NCI-H1694 treated with DMSO at 0.1 percent for 48 hours (cell line): ENCODE measurements at places on chromosomes 3 and 15.

- DNase-seq, result no peak
These were observed 291.2 kb upstream of the KCNMB2 start for GRCh38 chr3:178244733-178245709.

GRCh38 chr3:57978316-57978715 lies 29.9 kb upstream of the FLNB start:
- no peak for DNase-seq

DNA sequence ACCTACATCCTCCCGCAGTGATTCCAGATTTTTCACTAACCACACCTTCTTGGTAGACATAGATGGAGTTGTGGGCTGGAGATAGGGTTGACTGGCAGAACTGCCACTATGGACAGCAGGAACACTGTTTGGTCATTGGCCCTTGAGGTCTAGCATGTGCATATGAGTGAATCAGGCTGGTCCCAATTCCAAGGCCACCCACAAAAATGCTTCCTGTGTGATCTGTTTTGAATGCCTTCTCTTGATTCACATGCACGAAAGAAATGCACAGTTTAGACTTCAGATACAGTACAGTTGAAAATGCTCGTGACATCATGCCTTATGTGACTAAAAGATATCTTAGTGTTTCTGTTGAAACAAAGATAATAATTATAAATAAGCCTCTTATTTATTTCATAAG lies 285.8 kb upstream of the SEMA6D start:
- no peak for DNase-seq

DNA sequence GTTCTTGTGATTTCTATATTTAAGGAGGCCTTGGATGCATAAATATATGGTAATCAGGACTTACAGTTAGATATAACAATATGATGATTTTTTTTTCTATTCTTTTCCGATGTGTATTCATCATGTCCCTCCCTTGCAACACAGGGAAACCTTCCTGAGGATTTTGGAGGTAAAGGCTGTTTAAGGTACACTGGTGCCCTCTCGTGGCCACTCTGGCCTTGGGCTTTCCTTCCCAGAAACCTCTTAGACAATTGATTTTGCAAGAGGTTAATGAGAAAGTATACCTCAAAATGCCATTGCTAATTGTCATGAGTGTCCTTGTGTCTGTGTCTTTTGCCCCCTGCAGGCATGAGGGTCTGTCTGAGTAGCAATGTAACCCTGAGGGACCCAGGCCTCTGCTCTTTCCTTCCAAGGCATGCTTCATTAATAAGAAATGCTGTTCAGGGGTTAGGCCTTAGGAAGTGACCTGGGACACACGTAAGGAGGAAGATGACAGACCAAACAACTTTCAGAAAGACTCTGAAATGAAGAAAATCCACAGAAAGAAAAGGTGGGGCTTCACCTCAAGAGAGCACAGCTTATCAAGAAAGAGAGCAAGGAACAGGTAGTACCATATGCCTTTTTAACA lies 70.3 kb upstream of the PPP2R3A start:
- peak; percentile 78 for DNase-seq

DNA sequence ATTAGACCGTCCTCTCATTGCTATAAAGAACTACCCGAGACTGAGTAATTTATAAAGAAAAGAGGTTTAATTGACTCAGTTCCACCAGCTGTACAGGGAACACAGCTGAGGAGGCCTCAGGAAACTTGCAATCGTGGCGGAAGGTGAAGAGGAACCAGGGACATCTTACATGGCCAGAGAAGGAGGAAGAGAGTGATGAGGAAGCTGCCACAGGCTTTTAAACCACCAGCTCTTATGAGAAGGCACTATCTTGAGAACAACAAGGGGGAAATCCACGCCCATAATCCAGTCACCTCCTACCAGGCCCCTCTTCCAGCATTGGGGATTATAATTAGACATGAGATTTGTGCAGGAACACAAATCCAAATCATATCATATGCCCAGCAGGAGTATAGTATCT lies 138.5 kb downstream of the ALCAM start:
- no peak for DNase-seq

DNA sequence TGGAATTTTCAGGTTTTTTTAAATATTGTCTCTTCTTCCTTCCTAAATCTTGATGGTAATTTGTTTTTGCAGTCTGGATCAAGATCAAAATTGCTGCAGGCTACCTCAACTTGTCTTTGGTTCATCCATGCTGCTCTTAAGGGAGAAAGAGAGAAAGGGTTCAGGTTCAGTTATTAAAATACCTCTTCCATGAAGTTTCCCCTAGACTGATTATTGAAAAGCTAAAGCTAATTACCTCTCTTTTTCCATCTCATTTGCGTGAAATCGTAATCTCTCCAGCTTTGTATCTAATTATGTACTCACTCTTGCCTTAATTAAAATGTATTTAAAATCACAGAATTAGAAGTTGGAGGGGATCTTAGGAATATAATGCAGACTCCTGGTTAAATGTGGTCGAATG lies 52.7 kb downstream of the SLC28A2 start:
- no peak for DNase-seq

DNA sequence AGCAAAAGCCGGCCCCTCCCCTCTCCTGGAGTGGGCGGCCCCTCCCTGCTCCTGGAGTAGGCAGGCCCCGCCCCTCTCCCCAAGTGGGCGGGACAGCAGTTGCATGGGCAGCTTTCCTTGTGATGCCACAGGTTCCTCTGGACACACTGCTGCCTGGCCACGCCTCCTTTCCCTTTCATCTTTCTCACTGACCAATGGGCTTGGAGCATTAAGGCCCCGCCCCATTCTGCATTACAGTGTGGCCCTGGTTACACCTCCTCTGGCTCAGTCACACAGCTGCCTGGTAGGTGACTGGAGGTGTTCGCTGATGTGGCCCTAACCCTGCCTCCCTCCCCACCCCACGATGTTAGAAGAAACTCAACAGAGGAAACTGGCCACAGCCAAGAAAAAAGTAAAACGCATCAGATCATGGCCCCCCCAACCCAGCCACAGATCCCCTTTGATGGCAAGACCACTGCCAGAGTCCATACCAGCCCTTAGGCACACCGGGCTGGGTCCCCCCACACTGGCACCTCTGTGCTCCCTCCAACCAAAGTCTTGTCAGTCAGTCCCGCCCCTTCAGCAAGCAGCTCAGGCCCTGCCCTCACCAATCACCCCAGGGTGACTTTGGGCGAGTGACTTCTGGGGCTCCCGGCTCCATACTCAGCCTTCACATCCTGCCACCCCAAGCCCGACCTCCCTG lies 84.3 kb downstream of the ADAMTS7 start:
- DNase-seq, result no peak

DNA sequence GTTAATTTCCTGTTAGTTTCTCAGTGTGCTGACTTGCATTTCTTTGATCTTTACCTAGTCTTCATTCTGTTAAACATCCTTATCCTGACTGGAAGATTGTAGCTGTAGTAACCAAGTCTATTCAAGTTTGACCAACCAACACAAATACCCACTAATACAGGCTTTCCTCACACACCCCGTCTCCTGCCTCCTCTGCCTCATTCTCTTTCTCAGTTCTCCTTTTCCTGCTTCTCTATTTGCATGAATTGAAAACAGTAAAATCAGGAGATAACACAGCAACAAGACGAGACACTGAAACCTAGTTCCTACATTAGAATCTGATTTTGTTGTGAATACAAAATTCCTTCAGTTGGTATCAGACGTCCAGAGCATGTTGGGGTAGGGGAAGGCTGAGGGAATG lies 116.9 kb upstream of the ARPP21 start:
- DNase-seq, result no peak
